ENCODE measurements at places on chromosomes 3 and 15.

DNA sequence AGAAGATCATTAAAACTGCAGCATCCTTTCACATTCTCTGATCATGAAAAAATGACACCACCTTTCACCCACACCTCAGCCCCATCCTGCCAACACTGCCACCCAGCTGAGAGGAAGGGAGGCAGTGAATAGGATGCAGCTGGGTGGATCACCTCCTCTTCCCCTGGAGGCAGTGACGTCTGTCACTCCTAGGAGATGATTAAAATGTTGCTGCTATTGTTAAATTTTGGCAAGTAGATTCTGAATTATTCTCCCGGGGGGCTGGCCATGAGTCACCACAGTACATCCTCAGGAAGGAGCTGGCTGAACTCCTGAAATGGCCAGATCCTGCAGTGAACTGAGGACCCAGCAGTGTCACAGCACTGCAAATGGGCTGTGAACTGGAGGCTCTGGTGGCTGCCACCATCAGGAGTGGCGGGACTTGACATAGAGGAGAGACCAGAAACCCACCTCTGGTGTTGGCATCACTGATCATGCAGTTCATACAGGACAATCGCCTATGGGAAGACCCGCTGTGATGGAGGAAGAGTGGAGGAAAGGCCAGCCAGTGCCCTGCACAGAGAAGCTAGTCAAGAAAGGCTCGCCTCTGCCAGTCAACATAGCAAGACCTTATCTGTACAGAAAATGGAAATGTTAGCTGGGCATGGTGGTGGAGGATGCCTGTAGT is 199.1 kb downstream of the FAM43A start:
- no peak for DNase-seq

GRCh38 chr3:69385123-69385722 is 665 bp downstream of the FRMD4B start:
- DNase-seq: no peak

- no peak for DNase-seq
These were observed 1.4 kb downstream of the FAM227B start for GRCh38 chr15:49619226-49619625.

DNA sequence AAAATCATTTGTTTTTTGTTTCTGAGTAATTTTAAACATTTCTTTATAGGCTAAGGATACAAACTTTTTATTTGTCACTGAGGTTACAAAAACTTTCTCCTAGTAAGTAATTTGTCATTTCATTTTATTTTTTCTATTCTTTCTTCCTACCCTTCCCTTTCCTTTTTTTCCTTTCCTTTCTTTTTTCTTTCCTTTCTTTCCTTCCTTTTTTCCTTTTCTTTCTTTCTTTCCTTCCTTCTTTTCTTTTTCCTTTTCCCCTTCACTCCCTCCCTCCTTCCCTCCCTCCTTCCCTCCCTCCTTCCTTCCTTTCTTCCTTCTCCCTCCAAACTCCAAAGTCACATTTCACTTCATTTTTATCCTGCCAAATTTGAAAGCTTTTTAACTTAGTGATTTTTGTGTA is 115.1 kb upstream of the FAN1 start:
- DNase-seq: no peak

GRCh38 chr15:46646490-46646889 is 1011.7 kb downstream of the SQOR start:
- no peak for DNase-seq

GRCh38 chr3:14404631-14405359 is 2.4 kb downstream of the SLC6A6 start:
- no peak for DNase-seq

DNA sequence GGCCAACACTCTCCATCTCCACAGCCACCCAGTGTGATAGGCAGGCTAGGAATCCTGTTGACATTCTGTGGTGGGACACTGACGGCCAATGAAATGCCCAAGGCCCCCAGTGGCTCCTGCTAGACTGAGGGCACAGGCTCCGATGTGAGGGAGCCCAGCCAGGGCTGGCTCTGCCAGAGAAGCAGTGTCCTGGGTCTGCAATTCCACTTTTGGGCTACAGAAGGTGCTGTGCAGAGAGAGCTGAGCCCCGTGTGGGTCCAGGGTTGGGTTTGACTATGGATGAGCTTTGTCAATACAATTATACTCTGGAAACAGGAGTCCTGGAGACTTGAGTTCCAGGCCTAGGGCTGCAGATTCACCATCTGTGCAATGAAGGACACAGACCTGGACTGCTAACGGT is 55.7 kb upstream of the TMEM115 start:
- DNase-seq: no peak

DNA sequence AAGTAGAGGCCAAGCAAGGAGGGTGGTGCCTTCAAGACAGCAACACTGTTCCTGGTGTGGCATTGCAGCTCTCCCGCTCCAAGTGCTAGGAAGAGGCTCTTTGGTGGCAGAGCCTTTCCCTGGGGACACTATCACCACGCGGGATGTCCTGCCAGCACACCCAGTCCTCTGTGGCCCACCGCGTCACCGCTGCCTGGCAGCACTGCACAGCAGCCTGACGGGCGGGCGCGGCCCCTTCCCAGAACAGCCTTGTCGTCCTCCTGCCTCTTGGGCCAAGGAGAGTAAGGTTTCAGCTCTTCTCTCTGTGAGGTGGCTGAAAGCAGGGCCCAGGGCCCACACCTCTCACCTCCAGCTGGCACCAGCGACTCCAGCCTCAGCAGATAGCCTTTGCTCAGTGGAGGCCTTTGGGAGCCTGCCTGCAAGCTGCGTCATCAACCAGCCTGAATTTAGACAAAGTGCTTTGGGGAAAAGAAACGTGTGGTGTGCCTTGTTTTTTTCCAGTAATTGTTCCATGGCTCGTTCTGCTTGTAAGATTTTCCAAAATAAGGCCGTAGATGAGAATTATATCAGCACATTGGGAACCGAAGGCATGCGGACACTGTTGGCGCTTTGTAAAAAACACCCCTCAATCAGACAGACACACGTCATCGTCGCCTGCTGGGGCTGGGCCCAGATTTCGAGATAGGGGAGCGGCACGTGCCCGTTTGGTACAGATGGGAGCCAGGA is 65.0 kb downstream of the AAGAB start:
- DNase-seq: no peak

GRCh38 chr15:86041399-86041798 is 38.3 kb upstream of the AGBL1 start:
- DNase-seq: no peak

- DNase-seq: no peak
These were observed 52.1 kb downstream of the LSM3 start for GRCh38 chr3:14230729-14231128.

DNA sequence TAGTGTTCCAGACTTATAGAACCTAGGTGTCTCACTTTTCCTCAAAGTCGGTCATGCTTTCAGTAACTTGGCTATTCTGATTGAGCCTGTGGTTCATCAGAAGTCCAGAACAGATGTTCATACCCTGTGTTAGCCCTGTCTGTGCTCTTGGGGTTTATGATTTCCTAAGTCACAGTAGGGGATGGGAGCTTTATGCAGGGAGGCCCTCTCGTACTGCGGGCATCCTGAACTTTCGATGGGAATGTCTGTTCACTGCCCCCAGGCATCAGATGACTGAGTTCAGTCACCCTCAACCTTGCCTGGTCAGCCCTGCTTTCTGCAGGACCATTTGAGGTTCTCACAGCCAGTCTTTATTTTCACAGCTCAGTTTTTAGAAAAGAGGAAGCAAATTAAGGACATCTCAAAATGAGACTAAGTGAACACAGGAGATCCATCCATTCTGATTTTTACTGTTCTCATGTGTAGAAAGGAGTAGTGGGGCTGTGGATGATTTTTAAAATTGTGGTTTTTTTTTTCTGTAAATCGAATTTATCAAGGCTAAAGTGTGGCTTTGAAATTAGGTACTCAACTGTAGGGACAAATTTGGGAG is 71.3 kb downstream of the CMTM8 start:
- DNase-seq: no peak

DNA sequence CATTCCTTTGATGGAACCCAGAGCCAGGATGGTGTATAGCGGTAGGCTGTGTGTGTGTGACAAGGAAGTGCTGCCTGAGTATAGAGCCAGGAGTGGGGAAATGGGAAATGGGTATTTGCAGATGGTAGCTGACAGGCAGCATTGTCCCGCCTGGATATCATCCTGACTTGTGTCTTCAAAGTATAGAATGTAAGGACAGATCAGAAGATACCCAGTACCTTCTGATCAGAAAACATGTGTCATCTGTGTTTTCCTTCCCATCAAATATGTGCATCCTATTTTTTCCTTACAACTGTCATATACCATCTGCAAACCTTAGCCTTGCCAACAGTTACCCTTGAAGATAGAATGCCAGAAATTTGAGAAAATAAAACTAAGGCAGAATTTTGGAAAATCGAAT is 146.2 kb upstream of the CBLB start:
- no peak for DNase-seq

DNA sequence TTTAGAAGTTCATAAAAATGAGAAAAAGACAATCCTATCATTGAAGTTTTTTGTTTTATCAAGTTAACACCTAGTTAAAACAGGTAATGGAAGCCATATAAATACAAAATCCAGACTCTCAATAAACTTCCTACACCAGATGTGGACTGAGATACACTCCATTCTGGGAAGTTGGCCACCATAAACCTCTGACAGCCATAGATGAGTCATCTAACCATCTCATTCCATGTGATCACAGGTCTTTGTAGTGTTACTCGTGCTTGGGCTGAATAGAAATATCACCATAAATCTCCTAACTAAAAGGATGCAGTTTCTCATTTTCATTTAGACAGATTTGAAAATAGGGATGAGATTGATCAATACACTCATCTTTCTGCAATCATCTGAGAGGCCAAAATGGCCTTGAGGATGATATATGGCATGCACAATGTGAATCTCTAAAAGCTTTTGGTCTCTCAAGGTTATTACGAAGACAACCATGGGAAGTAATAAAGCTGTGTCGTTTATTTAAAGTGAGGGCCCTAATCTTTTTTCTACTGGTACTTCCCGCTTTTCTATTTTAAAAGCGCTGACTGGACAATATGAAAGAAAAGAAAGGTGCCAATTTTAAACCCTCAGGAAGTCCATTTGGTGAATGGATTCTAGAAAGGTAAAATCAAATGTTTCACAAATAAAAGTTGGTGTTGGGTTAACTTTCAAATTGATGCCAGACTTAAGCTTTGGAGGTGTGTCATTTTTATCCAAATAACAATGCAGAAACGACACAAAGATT is 155.5 kb downstream of the POLR2M start:
- DNase-seq: no peak

DNA sequence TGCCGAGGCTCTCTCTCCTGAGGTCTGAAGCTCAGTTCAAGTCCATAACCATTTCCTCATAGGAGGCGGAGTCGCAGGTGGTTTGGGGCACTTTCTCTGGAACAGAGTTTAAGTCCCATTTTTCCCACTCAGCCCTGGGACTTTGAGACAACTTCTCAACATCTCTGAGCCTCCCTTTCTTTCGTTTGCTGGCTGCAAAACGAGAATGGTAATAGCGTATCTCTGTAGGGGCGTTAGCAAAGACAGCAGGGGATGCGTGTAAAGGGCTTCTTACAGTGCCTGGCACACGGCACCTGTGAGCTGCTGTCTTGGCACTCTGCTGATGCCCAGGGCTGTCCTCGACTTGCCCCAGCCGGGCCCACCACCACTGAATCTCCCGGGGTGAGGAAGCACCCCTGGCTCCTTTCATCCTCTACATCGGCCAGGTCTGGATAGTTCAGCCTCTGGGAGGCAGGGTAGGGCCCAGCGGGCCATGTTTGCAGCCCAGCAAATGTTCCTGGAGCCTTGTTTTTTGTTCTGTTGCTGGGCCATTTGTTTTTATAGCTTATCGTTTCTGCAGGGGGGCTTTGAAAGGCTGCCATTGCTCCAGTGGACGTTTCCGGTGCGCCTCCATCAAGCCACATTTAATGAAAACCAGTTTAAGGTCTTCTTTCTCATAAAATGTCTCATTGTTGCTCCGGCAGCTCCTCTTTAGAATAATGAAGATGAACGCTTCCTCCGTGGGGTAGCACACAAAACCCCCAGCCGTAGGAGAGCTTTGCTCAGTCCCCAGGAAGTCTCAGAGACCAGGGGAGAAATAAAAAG is 60.0 kb upstream of the WNT5A start:
- no peak for DNase-seq

GRCh38 chr15:25830844-25831451 is 32.2 kb downstream of the ATP10A start:
- no peak for DNase-seq

DNA sequence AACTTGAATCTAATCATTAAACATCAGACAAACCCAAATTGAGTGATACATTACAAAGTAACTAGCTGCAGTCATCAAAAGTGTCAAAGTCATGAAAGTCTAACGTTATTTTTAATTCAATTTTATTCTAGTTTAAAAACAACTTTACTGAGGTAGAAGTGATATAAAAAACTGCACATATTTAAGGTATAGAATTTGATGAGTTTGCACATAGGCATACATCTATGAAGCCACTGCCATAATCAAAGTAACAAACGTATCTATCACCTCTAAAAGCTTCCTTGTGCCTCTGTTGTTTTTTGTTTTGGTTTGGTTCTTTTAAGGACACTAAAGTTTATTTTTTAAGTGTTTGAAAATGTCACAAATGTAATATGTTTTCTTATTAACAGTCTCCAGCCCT is 130.9 kb downstream of the DLG1 start:
- DNase-seq: no peak

- DNase-seq: no peak
These were observed 29.7 kb upstream of the PYDC2 start for GRCh38 chr3:191431160-191431822.

- no peak for DNase-seq
These were observed 38.2 kb downstream of the FOXP1 start for GRCh38 chr3:71545330-71545729.

DNA sequence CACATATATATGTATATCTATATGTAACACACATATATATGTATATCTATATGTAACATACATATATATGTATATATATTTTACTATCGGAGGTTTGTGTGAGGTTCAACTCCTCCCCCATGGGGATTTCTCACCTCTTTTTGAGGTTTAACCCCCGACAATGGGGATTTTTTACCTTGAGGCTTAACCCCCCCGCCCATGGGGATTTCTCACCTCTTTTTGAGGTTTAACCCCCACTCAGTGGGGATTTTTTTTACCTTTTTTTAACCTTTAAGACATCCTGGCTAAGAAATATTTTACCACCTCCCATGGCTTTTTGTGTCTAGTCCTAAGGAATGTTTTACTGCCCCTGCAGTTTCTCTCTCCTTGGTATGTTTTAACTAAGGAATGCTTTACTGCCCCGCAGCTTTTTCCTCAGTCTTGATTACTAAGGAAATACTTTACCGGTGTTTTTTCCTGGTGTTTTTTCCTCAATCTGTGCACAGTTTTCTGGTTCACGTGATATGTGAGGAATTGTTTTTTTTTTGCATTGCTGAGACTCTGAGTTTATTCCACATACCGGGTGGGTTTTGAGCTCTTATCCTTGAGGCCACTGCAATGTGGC is 185.2 kb downstream of the KLF13 start:
- DNase-seq: no peak

All from stimulated activated CD8-positive, alpha-beta memory T cell treated with anti-CD3 and anti-CD28 coated beads, Interleukin-7, amount 100 ng/mL, for 1 hour (primary cell).